ENCODE measurements at places on chromosomes 5 and 9.

- DNase-seq: no peak
Observed at GRCh38 chr5:34923694-34924461, 5.5 kb upstream of the DNAJC21 start.

GRCh38 chr5:96509721-96510350 is 76.8 kb upstream of the PCSK1 start:
- no peak for DNase-seq

GRCh38 chr9:89903141-89903475 is 298.3 kb downstream of the GADD45G start:
- no peak for DNase-seq

GRCh38 chr5:133877351-133878235 is 90.8 kb downstream of the C5orf15 start:
- DNase-seq: no peak

Measured in posterior cingulate gyrus (tissue), 11 donors.